ENCODE measurements at places on chromosomes 1 and 21. TPM values are rescaled to one million over a fixed set of nuclear protein-coding genes. Genes with fewer than 3 reads are reported as not detected.

GRCh38 chr1:59926381-59927123, at the start of gene CYP2J2:
CYP2J2 (minus strand) TSS chr1:59926773; CDS start chr1:59926746, 27 bp downstream.
- peak; percentile 81 for DNase-seq

- peak; percentile 63 for DNase-seq
These were observed 765 bp upstream of the VPS45 start for GRCh38 chr1:150066838-150067183.

DNA sequence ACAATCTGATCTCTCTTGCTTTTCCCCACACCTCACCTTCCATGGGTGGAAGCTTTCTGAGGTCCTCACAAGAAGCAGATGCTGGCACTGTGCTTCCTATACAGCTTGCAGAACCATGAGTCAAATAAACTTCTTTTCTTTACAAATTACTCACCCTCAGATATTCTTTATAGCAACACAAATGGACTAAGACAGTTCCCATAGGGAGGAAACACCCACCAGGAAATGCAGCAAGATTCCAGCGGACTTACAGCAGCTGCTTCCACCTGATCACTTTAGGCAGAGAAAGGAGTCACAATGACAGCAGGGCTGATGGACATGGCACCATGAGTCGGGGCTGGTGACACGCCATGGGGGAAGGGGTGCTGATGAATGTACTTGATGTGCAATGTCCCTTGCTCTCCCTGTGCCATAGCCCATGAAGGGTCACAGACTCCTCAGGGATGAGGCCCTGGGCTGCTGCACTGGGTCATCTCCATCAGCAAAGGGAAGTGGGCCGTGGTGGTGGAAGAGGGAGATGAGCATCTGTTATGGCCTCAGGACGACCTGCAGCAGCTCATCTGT, 53.9 kb downstream of the PRSS38 start:
- DNase-seq, result no peak

DNA sequence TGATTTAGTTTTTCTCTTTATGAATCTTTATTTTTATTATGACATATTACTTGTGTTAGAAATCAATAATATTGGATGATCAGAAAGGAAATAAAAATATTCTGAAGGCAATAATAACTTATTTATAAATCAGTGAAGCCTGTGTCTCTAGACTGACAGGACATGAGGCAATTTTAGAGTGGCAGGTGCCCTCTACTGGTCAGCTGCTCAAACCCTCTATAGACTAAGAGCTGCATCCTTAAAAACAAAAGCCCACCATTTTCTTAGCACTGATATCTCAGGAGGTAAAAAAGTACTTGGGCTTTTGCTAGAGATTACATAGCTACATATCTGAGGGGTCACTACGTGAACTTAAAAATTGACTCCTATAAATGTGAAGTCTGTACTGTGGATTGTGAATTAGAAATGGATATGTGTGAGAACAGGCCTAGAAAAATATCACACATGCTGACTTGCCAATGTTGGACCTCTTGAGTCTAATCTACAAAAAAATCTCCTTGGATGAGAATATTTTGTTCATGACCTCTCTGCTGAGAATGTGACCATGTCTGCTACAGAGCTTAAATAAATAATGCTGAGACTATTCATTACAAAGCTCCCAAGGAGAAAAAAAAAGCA, 597.9 kb upstream of the ADAMTS5 start:
- DNase-seq, result no peak

GRCh38 chr1:177772386-177772960, 197.4 kb downstream of the SEC16B start:
- no peak for DNase-seq

DNA sequence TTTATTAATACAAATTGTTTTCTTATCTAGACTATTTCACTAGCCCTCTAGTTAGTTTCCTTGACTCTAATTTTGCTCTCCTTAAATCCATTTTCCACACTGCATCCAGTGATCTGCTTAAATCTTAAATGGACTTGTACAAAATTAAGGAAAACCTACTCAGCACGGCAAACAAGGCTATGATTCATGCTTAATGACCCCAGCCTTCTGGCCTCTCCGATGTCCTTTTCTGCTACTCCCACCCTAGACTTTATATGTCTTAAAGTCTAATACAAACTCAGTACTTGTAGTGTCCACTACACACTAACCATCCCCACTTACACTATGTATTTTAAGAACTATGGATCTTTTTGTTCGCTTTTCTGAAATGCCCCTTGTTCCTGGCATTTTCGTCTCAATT, 2.2 kb downstream of the TMED5 start:
- DNase-seq, result no peak

PGBD5 gene
- total RNA-seq, result 15.5 TPM
